ENCODE measurements at places on chromosomes 1 and 21. TPM values are rescaled to one million over a fixed set of nuclear protein-coding genes. Genes with fewer than 3 reads are reported as not detected.

Gene NBPF9
- 13.4 TPM for polyA plus RNA-seq

Gene TMEM79
- 3.1 TPM for polyA plus RNA-seq

Gene FAM72B
- polyA plus RNA-seq = 0.31 TPM

Gene NEGR1
- 1.5 TPM for polyA plus RNA-seq

Gene C1QB
- polyA plus RNA-seq = 17.0 TPM

Gene RNF186
- polyA plus RNA-seq = 13.2 TPM

Gene INAVA
- polyA plus RNA-seq = 13.1 TPM

Gene APOBEC4
- not detected for polyA plus RNA-seq

Gene OR2T2
- not detected for polyA plus RNA-seq

Gene CD1B
- not detected for polyA plus RNA-seq

Gene CELA2B
- polyA plus RNA-seq = 203 TPM

Gene NTMT2
- not detected for polyA plus RNA-seq

Gene CYP4A11
- polyA plus RNA-seq = 0.87 TPM

Gene ESRRG
- polyA plus RNA-seq = 3.5 TPM

Gene NTRK1
- 1.1 TPM for polyA plus RNA-seq

Gene KCNN3
- polyA plus RNA-seq = 0.35 TPM

Gene SPATA21
- polyA plus RNA-seq = 0.53 TPM

Gene HNRNPU
- 111 TPM for polyA plus RNA-seq

Gene FCRL2
- 0.07 TPM for polyA plus RNA-seq

Gene FABP3
- 5.4 TPM for polyA plus RNA-seq

Gene AVPR1B
- polyA plus RNA-seq = 0.68 TPM

Gene LCE2B
- polyA plus RNA-seq = not detected

Gene KCNJ10
- 0.05 TPM for polyA plus RNA-seq

Gene MYCBP
- polyA plus RNA-seq = 6.8 TPM
